ENCODE measurements at places on chromosomes 7 and 10.

DNA sequence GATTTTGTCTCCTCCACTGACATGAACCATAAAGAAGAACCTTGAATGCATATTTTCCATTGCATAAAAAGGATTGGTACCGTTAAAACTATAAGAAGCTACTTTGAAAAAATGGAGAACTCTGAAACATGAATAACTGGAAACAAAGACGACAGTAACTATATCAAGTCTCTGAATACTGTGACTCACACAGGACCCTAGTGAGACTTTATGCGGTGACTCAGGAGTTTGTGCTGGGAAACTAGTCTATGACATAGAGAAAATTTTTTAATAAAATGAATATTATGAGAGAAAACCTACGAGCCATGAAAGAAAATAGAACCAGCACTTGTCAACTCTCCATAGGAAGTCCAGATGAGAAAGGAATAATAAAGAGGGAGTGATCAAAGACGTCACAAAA lies 339.9 kb upstream of the ADARB2 start:
- DNase-seq, result no peak

DNA sequence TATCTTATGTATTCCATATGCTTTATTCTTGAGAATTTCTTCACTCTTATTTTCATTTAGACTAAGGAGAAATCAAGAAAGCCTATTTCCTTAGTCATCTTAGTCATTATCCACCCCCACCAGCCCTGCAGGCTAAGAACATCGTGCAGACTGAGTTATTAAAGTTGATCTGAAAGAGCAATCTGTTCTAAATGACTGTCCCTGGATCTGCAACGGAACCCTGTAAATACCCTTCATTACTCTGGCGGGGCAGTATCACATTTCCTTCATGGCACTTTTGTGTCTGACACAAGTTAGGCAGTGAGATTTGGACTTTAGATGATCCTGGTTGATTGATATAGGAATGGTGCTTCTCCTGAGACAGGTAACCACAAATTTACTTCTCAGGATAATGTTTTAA lies 3.5 kb upstream of the MYPN start:
- peak; percentile 62 for DNase-seq

GRCh38 chr10:86666538-86666937 lies 1.8 kb upstream of the LDB3 start:
- no peak for DNase-seq

GRCh38 chr7:38242814-38243213 lies 30.6 kb downstream of the TARP start:
- DNase-seq, result no peak

- no peak for DNase-seq
Observed at GRCh38 chr7:69166979-69167516, 431.2 kb upstream of the AUTS2 start.

- no peak for DNase-seq
Observed at GRCh38 chr7:93053209-93053948, 64.4 kb downstream of the SAMD9 start.

DNA sequence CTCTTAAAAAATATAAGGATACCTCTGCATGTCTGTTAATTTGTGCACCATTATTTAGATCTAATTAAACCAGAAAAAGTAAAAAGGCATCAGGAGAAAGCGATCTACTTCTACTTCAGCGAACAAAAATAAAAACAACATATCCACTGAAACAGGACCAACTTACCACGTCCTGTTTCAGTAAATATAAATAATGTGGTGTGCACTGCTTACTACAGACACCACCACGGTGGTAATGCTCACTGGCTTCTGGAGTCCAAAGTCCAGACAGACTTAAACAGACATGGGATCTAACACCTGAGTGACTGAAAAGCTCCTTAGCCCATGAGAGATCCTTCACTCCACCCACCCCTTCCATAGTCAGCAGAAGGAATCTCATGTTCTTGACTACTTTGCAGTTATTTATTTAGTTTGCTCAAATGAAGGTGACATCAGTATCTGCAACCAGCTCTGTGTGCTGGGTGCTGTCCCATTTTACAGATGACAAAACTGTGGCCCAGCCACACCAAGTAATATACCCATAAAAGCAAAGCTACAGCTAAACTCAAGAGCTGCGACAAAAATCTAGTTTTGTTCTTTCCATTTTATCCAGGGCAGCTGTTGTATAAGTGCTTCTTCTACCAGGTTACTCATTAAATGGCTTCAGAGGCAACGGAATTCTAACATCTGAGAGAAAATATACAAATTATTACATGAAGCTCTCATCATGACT lies 62.1 kb upstream of the NCAPG2 start:
- no peak for DNase-seq

DNA sequence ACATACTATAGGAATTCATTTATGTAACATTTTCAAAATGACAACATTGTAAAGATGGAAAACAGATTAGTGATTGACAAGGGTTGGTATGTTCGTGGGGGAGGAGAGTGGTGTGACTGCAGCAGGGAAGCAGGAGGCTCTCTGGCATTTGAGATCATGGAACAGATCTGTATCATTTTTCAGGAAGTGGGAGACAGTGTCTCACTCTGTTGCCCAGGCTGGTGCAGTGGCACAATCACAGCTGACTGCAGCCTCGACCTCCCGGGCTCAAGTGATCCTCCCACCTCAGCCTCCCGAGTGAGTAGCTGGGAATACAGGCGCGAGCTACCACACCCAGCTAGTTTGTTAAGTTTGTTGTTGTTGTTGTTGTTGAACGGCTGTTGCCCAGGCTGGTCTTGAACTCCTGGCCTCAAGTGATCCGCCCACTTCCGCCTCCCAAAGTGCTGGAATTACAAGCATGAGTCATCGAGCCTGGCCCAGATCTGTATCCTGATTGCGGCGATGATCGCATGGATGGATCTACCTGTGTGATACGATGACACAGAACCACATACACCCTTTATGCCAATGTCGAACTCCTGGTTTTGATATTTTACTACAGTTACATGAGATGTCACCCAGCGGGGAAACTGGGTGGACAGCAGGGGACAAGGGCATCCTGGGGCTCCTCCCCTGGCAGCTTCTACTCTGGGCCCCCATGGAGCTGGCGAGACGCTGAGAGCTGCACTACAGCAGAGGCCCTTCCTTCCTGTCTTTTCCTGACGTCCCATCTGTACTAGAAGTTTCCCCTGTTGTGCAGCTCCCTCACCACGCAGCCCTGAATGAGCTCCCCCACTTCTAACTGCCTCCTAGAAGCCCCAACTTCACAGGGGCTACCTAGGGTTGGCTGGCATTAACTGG lies 12.3 kb upstream of the CYTH3 start:
- peak; percentile 65 for DNase-seq

DNA sequence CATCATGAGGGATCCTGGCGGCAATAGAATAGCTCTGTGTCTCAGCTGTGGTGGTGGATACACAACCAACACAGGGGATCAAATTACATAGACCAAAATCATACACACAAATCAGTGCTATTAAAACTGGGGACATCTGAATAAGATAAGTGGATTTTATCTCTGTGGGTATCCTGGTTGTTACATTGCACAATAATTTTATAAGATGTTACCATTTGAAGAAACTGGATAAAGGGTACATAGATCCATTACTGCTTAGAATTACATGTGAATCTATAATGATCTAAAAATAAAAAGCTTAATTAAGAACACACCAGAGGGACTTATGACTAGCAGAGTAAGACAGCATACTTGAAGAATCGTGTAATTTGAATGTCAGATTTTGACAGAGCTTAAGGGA lies 8.2 kb upstream of the FAM3C start:
- no peak for DNase-seq

DNA sequence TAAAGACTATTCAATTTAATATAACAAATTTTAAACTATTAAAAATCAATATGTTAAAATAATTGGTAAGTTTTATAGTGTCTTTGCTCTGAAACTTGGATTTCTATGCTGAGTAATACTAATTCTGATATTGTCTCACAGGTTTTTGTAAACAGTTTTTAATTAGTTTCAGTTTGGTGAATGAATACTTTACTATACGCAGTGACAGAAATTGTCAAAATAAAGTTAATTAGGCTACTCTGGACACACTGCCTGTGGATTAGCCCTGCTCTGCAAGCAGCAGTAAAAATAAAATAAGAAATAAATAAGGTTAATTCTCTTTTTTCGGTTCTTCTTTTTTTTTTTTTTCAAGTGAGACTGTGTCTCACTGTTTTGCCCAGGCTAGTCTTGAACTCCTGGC lies 105.3 kb downstream of the ANKRD61 start:
- no peak for DNase-seq

DNA sequence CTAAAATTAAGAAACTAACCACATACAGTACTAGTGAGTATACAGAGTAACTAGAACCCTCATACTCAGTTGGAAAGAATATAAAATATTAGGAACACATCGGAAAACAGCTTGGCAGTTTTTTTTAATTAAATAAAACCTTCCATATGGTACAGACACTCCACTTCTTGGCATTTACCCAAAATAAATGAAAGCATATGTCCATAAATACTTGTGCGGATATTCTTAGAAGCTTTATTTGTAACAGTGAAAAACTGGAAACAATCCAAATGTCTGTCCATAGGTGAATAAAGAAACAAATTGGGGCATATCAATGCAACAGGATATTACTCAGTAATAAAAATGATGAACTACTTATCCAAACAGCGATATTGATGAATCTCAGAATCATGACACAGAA lies 410.0 kb downstream of the HTR7 start:
- DNase-seq, result no peak

DNA sequence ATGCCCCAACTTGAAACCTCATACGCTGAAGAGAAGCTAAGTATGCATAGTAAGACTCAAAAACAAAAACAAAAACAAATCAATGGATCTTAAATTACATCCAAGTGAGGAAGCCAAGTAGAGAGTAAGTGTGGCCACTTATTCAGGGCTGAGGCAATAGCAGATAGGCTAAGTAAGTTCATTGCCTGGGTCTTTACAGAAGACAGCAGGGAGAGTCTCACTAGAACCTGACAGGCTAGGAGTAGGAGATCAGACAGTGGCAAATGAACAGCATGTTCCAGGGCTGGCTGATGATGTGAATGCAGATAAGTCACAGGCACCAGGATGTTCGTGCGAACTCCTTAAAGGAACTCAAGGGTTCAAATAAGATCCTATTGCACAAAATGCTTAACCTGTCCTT lies 568.6 kb downstream of the KCNMA1 start:
- no peak for DNase-seq

GRCh38 chr7:101857358-101857811 lies 40.0 kb downstream of the CUX1 start:
- no peak for DNase-seq

DNA sequence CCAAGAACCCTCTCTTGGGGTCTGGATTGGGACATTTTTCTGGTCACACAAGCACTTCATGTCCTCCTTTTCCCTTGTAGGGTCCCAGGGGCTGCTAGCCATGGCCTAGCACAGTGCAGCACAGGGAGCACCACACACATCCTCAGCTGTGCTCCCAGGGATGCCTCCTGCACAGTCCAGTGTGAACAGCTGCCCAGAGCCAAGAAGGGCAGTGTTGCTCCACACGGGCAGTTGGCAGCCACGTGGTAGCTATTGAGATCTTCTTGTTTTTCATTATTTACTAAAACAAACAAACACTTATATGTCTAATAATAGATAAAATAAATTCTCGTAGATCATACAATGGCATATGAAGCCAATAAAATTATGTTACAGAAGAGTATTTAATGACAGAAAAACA lies 13.9 kb upstream of the LANCL2 start:
- no peak for DNase-seq

DNA sequence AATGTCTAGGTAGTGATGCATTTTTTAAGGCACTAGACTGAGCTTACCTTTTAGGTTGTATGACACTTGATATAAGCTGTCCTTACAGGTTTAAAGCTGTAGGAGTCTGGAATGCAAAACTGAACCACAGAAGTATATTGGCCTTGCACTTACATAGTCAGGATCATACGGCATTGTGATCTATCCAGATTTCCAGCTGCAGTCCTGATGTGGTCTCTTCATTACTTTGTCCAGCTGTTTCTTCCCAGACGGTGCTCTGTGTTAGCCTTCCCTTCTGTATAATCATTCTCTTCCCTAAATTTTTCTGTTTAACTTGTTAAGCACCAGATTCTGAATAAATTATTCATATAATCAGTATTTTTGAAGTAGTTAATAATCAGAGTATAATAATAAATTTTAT lies 67.1 kb downstream of the AUTS2 start:
- DNase-seq, result no peak

DNA sequence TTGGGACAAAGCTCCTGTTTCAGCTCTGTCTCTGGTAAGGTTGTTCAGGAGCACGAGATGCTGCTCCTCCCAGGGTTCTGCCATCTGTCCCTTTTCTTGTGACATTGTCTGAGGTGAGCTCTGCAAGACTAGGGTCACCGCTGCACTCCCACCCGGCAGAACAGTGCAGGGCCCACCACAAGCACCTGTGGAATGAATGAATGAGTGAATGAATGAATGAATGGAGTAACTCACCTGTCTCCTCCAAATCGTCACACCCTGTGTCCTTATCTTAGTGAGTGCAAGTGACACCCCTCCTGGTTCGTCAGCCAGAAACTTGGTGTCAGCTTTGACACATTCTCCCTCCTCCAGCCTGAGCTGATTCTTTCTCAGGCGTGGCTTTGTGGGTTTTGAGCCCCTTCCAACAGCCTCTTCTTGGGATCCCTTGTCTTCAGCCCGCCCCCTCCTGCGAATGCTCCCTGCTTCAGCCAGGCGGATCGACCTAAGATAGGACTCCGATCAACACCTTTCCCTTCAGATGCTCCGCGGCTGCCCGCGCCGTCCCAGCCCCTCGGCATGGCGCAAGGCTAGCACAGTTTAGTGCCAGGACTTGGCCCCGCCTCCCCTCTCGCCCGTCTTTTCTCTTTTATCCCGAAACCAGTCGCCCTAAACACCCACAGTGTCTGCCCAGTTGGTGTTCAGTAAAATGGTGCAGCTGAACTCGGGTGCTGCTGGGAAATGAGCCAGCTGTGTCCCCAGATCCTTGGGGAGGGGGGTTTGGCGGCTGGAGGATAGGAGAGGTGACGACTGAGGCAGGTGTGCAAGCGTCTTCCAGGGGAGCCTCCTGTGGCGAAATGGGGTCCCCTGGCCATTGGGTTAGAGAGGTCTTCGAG lies 89.3 kb downstream of the BEND7 start:
- no peak for DNase-seq

DNA sequence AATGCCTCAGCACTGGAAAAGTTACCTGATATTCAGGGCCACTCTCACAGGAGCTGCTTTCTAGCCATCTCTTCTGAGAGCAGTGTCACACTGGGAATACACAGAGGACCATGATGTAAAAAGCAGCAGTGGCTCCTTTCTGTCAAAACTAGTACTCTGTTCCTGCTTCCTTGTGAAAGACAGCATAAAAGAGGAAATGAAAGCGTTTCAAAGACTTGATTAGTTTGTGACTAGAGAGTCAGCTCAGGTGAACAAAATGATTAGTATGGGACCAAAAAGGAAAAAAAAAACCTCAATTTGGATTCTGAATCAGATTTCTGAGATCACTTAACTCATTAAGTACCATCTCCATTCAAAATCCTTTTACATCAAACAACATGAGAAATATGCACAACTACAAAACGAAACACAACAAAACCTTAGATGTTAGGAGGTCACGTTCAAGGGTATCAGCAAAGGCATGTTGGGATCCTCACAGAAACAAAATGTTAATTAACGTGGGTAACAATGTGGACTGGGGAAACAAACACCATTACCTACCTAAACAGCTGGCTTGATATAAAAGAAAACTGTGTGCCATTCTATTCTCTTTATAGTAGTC lies 103.7 kb downstream of the MACC1 start:
- DNase-seq, result no peak

- peak; percentile 44 for DNase-seq
Observed at GRCh38 chr7:3003936-3004335, 39.7 kb downstream of the CARD11 start.
